Pancreas (tissue), 10 donors: ENCODE measurements at places on chromosomes 5 and 9.
A peak's percentile ranks its signal among the peaks of the same experiment; 100 is the strongest.

GRCh38 chr5:177373806-177374205, 10.4 kb upstream of the SLC34A1 start:
- no peak for DNase-seq

DNA sequence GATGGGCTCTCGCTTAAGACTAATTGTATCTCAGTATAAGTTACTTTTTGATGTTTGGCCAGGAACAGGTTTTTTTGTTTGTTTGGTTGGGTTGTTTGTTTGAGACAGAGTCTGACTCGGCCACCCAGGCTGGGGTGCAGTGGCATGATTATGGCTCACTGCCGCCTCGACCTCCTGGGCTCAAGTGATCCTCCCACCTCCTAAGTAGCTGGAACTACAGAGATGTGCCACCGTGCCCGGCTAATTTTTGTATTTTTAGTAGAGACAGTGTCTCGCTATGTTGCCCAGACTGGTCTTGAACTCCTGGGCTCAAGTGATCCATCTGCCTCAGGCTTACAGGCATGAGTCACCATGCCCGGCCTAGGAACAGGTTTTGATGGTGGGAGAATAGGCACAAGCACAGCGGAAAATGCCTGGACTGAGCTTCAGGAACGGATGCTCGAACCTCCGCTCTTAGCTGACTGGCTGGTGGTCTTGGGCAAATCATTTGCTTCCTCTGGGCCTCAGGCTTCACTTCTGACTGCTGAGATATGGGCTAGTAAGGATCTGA, 11.4 kb upstream of the SYNPO start:
- DNase-seq = no peak

- no peak for DNase-seq
Measured at GRCh38 chr5:61329550-61330128, 2.4 kb upstream of the ZSWIM6 start.

DNA sequence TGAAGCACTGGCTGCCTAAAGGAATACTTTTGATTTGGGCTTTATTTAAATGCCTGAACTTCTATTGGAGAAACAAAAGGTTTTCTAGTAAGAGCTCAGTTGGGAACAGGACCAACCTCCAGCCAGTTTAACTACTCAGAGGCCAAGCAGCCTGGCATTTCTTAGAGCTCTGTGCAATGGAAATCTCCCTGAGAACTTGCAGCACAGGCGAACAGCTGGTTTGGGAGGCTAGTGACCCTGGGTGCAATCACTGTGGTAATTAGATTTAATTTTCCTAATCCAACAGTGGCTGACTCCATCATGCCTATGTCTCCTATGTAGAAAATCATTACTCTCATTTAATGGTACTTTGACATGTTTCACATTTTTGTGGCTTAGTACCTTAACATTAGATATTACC, 1.0 kb upstream of the CDH6 start:
- DNase-seq = no peak

GRCh38 chr5:170444181-170444580, 55.0 kb upstream of the KCNMB1 start:
- no peak for DNase-seq

DNA sequence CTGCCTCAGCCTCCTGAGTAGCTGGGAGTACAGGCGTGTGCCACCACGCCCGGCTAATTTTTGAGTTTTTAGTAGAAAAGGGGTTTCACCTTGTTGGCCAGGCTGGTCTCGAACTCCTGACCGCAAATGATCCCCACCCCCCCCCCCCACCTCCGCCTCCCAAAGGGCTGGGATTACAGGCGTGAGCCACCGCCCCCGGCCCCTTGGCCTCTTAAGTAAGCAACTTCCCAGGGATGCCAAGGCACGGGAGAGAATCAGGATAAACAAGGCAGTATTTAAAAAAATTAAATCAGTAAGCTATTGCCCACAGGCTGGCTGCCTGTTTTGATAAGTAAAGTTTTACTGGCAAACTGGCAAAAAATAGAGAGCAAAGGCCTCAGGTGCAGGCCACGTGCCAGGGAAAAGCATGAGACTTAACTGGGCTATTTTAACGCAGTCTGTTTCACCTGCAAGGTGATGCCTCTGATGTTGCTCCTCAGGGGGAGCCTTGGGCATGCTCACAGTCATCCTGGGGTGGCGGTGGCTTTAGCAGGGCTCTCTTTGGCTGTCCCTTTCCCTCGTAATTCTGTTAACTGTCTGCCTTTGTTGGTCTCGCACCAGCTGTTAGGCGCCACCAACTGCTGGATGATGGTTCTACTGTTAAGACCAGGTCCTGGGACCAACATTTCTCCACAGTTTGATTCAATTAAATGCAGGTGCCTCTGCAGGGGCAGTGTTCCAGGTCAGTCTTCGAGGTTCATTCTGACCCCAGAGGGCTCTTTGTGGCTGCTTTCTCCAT, 19.4 kb upstream of the RNF130 start:
- DNase-seq = peak; percentile 65

DNA sequence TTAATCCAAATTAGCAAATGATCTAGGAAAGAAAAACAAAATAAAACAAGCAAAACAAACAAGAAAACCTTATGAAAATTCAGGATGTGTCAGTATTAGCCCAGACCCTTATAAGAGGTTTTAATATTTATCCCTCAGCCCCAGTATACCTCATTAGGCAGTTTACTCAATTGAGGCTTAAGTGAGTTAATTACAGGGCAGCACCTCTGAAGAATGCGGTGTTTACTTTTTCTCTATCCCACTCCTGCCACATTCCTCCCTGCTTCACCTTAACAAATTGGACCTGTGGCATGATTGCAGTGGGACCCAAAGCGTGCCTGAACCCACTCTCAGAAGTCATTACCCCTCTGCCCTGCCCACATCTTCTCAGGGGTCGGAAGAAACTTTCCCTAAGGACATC, 67.1 kb downstream of the SIL1 start:
- no peak for DNase-seq

DNA sequence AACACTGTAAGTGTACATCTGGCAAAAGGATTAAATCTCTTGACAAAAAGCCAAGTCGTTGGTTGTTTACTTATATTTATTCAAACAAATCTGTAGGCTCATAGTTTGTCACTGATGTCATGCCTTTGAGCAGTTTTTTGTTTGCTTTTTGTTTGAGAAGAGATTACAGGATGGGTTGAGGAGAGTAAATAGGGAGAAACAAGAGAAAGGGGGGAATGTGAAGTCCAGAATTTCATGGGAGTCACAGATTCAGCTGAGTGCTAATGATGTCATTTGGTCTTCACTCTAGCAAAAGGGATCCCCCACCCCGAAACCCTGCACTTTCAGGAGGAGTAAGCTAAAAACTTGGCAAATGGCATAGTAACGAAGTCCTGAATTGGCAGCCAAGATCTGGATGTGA, 337.4 kb downstream of the GLIS3 start:
- no peak for DNase-seq

- no peak for DNase-seq
Measured at GRCh38 chr5:90939211-90939610, 380.6 kb downstream of the ADGRV1 start.

DNA sequence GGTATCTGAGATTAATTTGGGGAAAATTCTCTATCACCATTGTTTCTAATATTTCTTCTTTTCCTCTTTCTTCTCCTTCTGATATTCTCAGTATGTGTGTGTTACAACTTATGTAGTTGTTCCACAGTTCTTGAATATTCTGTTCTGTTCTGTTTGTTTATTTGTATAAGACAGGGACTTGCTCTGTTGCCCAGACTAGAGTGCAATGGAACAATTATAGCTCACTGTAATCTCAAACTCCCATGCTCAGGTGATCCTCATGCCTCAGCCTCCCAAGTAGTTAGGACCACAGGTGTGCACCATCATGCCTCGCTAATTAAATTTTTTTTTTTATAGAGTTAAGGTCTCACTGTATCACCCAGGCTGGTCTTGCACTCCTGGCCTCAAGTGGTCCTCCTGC, 145.8 kb upstream of the TUT7 start:
- DNase-seq = no peak

GRCh38 chr5:77449277-77449676, 42.8 kb downstream of the WDR41 start:
- no peak for DNase-seq

DNA sequence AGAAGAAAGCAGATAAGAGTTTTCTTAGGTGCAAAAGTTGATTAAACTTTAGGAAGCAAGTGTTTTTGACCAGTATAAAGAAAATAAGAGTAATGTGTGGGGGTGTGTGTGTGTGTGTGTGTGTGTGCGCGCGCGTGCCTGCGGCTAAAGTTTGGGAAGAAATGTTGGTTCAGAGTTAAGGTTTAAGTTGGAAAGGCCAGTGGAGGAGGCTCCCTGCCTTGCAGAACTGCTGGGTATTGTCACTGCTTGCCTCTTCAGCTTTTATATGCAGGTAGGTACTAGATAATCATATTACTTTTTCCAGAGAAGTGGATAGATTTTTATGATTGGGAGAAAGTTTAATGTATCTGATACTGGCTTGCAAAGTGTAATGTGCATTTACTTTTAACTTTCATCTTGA, 2.0 kb downstream of the PIK3R1 start:
- DNase-seq = no peak

GRCh38 chr9:111957856-111958631, 61.4 kb downstream of the UGCG start:
- DNase-seq = no peak

GRCh38 chr5:150567031-150567717, 59.2 kb downstream of the NDST1 start:
- no peak for DNase-seq

GRCh38 chr9:13432904-13433303, 153.4 kb upstream of the MPDZ start:
- DNase-seq = no peak

DNA sequence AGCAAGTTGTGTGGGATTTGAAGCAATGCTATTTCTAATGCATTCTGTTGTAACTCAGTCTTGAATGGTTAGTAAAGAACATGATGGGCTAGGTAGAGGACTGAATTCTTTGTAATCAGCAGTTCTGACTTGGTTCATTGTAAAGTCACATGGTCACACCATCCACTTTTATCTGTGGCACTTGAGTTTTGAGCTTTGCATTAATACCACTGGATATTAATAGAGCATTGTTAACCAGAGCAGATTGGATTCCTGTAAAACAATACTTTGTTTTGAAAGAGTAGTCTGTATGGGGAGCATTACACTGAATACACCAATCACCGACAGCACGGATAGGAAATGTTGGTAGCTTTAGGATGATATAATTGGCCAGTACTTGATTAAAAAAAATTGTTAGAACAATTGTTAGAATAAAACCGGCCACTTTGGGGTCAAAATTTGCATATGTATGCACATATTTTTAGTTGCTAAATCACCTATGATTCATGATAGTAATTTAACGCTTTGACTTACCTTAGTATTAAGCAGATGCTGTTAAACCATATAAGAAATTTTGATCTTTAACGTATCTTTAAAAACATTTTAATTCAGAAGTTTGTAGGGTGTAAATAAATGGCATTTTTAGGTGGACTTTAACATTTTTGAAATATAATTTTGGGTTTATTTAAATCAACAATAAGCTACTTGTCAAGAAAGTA, 17.4 kb downstream of the SLC12A2 start:
- no peak for DNase-seq

DNA sequence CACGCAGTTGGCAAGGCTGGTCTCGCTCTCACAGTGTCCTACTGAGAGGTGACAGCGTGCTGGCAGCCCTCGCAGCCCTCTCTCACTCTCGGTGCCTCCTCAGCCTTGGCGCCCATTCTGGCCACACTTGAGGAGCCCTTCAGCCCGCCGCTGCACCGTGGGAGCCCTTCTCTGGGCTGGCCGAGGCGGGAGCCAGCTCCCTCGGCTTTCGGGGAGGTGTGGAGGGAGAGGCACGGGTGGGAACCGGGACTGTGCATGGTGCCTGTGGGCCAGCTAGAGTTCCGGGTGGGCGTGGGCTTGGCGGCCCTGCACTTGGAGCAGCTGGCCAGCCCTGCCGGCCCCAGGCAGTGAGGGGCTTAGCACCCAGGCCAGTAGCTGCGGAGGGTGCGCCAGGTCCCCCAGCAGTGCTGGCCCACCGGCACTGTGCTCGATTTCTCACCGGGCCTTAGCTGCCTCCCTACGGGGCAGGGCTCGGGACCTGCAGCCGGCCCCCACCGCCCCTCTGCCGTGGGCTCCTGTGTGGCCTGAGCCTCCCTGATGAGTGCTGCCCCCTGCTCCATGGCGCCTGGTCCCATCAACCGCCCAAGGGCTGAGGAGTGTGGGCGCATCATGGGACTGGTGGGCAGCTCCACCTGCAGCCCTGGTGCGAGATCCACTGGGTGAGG, 15.7 kb upstream of the RNF180 start:
- DNase-seq = no peak

DNA sequence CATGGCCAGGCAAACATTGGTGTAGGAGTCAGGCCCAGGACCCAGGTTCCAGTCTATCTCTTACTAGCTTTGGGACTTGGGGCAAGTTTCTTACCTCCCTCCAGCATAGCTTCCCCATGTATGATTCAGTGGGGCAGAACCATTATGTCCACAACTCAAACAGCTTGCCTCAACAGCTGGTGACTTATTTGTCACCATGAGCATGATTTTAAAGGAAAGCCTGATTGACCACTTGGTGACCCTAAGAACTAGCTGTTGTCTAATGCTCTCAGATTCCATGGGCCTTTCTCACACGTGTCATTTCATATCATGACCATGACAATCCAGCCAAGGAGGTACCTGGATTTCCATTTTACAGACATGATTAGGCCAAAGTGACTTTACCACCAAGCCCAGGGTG, 126.4 kb downstream of the TTLL11 start:
- DNase-seq = no peak

- no peak for DNase-seq
Measured at GRCh38 chr9:80797831-80798688, 891.3 kb downstream of the TLE1 start.
